Stomach (tissue), 19 donors: ENCODE measurements at places on chromosomes 6 and 20. TPM values are rescaled to one million over a fixed set of nuclear protein-coding genes. Genes with fewer than 3 reads are reported as not detected.

The CLIC5 gene
- 8.9 TPM for total RNA-seq

The RWDD1 gene
- 20.7 TPM for total RNA-seq

The TFAP2A gene
- total RNA-seq: 0.18 TPM

The APOM gene
- total RNA-seq: not detected

The NFKBIE gene
- not detected for total RNA-seq

The CALHM4 gene
- not detected for total RNA-seq

The MLIP gene
- not detected for total RNA-seq

The THBS2 gene
- 56.0 TPM for total RNA-seq

The EFCAB8 gene
- 0.18 TPM for total RNA-seq

The SALL4 gene
- not detected for total RNA-seq

The PRELID3B gene
- total RNA-seq: 35.7 TPM

The CLDN20 gene
- not detected for total RNA-seq
